CD14-positive monocyte (primary cell): ENCODE measurements at places on chromosomes 11 and 22.

DNA sequence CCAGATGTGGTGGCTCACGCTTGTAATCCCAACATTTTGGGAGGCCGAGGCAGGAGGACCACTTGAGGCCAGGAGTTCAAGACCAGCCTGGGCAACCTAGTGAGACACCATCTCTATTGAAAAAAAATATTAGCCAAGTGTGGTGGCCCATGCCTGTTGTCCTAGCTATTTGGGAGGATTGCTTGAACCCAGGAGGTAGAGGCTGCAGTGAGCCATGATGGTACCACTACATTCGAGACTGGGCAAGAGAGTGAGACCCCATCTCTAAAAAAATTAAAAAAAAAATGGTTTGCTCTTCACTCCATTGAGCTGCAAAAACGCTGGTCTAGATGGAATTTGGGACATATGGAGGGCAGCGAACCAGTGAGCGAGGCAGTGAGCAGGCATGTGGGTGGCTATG is 21.6 kb upstream of the SOX10 start:
- DNase-seq: no peak

- DNase-seq: peak; percentile 18
Observed at GRCh38 chr11:70327717-70328116, 57.2 kb downstream of the PPFIA1 start.

- DNase-seq: no peak
Observed at GRCh38 chr11:70799386-70799785, 401.1 kb downstream of the CTTN start.

DNA sequence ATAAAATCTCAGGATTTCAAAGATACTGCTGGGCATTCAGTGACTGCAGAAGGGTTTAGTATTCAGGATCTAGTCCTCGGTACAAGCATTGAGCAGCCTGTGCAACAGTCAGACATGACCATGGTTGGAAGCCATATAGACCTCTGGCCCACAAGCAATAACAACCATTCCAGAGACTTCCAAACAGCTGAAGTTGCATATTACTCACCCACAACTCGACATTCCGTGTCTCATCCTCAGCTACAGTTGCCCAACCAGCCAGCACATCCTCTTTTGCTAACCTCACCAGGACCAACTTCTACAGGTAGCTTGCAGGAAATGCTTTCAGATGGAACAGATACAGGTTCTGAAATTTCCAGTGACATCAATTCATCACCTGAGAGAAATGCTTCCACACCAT is 156.8 kb downstream of the C11orf91 start:
- DNase-seq: no peak

GRCh38 chr11:36390963-36391471 is 94.9 kb downstream of the PRR5L start:
- peak; percentile 80 for DNase-seq

DNA sequence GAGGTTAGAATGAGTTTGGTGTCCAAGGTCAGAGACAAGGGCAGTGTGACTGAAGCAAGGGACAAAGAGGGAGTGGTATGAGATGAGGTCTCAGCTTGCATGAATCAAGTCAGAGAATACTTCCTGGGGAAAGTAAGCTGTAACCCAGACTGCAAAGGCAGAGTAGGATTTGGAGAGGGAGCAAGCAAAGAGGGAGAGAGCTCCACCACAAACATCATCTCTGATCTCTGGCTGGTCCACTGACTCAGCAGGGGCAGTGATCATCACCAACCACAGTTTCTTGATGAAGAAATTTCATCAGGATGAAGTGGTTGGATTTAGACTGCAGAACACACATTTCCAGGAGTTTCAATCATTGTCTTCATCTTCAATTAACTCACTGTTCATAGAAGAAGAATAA is 54.9 kb upstream of the HMGXB4 start:
- no peak for DNase-seq

DNA sequence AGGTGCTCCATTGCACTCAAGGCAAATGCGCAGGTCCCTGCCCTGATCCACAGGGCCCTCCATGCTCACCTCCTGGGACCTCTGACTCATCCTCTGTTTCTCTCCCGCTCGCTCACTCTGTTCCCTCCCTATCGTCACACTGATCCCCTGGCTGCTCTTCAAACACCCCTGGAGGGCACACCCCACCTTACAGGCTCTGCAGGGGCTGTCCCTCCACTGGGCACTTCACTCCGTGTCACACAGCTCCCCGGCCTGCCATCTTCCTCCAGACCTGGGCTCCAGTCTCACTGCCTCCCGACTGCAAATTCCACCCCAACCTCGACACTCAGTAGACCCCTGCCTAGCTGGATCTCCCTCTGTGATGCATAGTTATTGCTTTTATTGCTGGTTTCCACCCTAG is 91.5 kb upstream of the PRDM11 start:
- no peak for DNase-seq

GRCh38 chr22:28597665-28598064 is 82.0 kb downstream of the TTC28 start:
- no peak for DNase-seq

DNA sequence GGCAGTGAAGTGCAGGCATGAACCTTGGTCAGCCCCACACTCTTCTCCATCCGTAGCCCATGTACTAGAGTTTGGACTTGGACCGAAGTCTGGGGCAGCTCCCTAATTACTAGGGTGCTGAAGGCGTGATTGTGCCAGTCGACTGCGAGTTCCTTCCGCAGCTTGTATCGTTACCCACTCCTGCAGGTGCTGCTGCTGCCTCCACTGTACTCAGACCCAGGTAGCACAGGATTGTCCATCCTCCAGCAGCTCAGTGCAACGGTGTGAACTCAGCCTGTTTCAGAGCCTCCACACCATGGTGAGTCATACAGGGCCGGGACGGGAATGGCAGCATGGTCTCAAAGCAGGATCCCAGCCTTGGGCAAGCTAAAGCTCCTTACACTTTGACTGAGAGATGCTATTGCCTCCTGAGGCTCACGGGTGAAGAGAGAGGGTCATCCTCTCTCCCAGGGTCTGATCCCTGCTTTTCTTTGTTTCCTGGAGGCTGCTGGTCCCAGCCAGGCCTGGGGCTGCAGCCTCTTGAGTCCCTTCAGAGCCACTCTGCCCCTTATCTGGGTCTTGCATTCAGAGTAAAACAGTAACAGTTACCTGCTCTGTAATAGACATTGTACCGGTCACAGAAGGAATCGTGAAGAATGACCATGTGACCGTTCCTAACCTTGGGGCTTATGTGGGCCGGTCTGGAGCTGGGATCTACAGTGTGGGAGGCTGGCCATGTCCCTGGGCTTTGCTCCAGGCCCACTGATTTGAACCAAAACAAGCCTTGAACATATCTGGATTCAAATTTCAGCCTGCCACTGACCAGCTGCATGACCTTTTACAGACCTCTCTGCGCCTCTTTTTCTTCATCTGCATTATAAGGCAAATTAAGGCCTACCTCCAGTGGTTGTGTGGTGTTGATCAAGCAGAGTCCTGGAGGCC is 1.7 kb downstream of the TKFC start:
- no peak for DNase-seq

DNA sequence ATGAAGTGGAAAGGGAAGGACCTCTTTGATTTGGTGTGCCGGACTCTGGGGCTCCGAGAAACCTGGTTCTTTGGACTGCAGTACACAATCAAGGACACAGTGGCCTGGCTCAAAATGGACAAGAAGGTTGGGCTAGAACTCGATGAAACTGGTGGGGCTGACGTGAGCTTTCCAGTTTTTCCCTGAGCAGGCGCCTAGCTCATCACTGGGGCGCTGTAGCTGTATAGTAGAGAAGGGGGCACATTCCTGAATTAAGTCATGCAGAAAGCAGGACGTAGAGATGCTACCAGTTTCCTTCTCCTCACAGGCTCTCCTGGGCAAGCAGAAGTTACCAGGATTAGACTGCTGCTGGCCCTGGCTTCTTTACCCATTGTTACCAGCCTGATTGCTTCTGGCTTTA is 33.3 kb downstream of the NF2 start:
- no peak for DNase-seq

DNA sequence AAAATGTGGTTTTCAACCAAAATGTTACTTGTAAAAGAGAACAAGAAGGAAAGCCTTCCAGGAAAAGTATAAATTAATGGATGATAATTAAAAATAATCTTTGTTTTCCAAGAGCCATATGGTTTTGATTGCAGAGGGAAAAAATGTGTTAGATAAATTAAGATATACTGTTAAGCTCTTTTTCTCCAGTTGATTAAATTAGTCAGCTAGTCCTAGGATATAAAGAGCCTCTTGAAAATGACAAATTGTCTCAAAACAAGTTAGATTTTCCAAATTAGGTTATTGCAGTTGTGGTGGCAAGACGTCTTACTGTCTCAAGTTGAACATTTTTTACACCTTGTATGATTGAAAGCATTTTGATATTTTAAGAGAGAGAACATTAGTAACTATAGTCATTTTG is 110.9 kb downstream of the DYNC2H1 start:
- no peak for DNase-seq

DNA sequence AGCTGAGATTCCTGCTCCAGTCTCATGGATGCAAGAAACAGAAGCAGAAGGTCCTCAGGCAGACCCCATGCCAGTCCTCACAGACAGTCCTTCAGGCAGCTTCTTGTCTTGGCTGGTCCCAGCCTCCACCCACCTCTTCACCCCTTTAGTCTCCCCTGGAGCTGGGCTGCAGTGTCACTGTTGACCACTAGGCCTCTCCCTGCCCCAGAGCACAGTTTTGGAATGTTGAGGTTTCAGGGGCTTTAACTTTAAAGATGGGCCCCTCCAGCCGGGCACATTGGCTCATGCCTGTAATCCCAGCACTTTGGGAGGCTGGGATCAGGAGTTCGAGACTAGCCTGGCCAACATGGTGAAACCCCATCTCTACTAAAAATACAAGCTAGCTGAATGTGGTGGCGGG is 39.5 kb upstream of the GCAT start:
- no peak for DNase-seq

DNA sequence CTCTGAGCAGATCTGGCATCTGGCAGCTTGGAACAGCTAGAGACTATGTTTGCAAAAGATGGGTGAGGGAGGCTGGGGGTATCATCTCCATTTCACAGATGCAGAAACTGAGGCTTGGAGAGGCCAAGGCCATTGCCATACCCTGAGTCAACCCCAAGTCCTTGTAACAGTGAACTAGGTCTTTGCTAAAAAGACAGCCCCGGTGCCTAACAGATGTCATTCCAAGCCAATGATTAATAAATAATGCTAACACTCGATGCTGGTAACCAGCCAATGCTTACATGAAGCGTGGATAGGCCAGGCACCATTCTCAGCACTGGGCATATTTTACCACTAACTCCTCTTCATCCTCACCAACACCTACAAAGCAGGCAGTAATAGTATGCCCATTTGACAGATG is 164.0 kb downstream of the MN1 start:
- DNase-seq: no peak

GRCh38 chr11:19599681-19600080 is 113.0 kb upstream of the NAV2 start:
- DNase-seq: no peak

GRCh38 chr11:18310800-18311340 is 11.1 kb downstream of the HPS5 start:
- DNase-seq: peak; percentile 83

- no peak for DNase-seq
Observed at GRCh38 chr11:112118176-112118575, 31.5 kb downstream of the SDHD start.

DNA sequence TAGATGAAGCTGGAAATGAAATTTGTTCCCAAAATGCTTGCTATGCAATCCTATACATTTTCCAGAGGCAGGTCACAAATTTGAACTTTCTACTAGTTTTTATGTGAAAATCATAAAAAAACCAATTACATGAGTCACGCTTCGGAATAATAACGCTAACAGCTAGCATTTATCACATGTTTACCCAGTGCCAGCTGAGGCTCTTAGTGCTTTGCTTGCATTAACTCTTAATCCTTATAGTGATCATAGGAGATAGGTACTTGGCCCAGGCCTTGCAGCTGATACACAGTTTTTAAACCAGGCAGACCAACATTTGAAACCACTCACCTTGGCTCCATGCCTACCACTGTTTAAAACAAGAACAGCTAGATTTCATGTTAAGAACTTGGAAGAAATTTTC is 131.8 kb upstream of the RAG2 start:
- DNase-seq: no peak

DNA sequence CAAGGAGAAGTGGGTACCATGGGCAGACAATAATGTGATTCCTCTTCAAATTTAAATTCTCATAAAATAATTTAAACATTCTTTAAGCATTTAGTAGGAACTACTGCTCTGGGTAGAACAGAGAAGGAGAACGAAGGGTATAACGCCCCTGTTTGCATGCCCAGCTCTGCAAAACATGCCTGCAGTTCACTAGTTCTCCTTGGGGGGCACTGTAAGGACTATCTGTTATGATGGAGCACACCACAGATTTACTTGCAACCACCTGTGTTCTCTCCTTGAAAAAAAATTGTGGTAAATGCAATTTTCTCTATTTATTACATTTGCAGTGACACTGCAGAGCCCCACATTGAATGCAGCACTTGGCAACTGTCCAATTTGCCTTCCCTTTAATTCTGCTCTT is 100.3 kb downstream of the GUCY1A2 start:
- no peak for DNase-seq

DNA sequence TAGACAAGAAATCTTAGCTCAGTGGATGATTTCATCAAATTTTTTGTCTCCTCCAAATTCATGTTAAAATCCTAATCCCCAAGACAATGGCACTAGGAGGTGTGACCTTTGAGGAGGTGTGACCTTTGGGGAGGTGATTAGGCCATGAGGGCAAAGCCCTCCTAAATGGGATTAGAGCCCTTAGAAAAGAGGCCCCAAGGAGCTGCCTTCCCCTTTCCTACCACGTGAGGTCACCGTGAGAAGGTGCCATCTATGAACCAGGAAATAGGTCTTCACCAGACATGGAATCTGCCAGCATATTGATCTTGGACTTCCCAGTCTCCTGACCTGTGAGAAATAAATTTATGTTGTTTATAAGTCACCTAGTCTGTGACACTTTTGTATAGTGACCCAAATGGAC is 138.7 kb downstream of the TRIM29 start:
- DNase-seq: no peak

GRCh38 chr11:63505857-63506528 is at the start of gene LGALS12:
Gene LGALS12 (plus strand): TSS chr11:63506084. CDS start chr11:63506459, 375 bp downstream.
- DNase-seq: peak; percentile 45

DNA sequence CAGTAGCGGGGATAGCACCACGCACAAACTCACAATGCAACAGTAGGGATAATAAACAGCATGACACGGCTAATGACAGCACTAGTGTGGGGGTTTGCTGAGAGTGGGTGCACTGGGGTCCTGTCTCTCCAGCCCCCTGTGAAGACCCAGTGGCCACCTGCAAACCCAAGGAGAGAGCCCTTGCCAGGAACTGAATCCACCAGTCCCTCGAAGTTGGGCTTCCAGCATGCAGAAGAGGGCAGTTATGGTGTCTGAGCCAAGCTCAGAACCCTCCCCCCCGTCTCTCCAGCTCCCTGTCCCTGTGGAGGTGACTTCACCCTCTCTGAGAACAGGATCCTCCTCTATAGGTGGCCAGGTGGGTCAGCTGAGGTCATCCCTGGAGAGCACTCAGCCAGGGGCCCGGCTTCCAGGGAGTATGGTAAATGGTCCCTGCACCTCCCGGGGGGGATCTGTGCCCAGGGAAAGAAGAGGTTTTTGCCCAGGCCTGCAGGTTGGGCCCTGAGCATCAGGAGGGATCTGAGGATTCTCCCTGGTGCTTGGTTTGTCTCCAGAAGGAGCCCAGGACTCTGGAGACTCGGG is 86.3 kb upstream of the PRR5 start:
- no peak for DNase-seq
